Stimulated activated CD4-positive, alpha-beta T cell treated with anti-CD3 and anti-CD28 coated beads, Interleukin-1b, Interleukin-23, amount 100 ng/mL, for 24 hours (primary cell): ENCODE measurements at places on chromosomes 4 and X.

DNA sequence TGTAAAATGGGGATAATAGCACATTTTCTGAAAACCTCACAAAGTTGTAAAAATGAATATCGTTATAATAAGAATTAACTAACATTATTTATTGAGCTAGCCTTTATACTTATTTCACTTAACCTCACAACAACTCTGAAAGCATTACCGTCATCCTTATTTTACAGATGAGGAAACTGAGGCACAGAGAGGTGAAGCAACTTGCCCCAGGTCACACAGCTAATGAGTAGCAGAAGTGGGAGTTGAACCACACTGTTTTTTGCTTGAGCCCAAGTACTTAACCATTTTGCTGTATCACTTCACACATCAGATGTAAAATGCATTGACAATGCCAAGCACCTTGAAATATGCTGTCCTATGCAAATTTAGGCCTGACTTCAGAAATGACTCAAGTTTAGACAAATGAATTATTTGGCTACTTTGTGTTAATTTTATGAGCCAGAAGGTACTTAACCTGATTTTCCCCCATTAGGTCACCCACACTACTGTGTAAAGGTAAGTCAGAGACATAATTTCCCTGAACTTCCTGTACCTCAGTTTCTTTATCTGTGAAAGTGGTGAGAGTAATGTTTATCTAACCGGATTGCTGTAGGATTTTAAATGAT, 23.1 kb downstream of the CD40LG start:
- no peak for DNase-seq

GRCh38 chr4:120070196-120070595, 3.5 kb upstream of the MAD2L1 start:
- no peak for DNase-seq

- DNase-seq, result no peak
Observed at GRCh38 chrX:85964744-85965143, 82.6 kb downstream of the CHM start.

- no peak for DNase-seq
Observed at GRCh38 chr4:4668355-4669210, 126.7 kb upstream of the STX18 start.

GRCh38 chrX:108736509-108737479, at the start of gene IRS4:
Gene IRS4 (minus strand): TSS chrX:108736563.
- no peak for DNase-seq

GRCh38 chr4:110849461-110849860, 226.6 kb upstream of the PITX2 start:
- DNase-seq, result no peak

- DNase-seq, result no peak
Observed at GRCh38 chr4:54098375-54098774, 1.6 kb upstream of the GSX2 start.

- no peak for DNase-seq
Observed at GRCh38 chr4:84722720-84723119, 139.8 kb downstream of the CDS1 start.

DNA sequence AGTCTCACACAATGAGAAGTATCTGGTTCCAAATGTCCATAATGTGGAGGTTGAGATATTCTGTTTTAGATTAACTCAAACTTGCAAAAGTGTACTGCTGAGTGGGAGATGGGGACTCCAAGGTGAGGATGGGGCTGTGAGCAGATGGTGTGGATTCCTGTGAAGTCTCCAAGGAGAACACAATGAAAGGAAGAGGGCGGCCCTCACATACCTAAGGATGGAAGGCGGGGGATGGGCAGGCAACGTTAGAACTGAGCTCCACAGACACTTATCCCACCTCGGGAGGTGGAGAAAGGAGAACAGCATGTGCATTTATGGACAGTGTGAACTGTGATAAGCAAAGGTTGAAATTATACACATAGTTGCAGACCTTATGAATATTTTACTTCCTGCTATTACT, 9.9 kb upstream of the SPATA4 start:
- no peak for DNase-seq

DNA sequence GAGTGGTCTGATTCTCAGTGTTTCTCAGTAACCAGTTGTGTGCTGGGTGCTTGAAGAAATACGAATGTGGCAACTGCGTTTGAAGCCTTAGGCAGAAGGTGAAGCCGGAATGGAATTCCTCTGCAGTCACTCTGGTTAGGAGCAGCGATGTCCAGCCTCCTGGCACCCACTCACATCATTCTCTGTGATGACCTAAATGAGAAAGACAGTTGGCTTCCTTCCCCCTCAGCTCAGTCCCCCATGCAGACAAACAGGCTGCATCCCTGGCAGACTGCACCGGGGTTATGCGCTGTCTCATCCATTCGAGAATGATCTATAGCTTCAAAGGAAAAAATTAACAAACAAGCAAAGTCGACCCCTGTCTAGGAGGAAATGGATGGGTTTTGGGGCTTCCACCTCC, 170.1 kb upstream of the SCML1 start:
- no peak for DNase-seq

DNA sequence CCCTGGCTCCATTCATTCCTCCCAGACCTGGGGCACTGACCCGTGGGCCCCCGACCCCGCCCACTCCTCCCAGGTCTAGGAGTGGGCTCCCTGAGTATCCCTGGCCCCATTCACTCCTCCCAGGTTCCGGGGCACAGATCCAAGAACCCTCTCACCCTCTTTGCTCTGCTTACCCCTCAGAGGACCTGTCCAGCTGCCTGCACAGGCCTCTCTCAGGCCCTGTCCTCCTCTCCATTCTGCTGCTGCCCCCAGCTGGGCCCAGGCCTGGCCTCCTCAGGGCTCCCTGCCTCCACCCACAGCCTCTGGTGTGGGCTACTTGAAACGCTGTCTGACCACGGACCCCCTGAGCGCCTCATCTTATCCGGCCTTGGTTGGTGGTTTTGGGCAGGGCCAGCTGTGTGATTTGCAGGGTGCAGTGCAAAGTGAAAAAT, 217.7 kb upstream of the PSAPL1 start:
- no peak for DNase-seq

DNA sequence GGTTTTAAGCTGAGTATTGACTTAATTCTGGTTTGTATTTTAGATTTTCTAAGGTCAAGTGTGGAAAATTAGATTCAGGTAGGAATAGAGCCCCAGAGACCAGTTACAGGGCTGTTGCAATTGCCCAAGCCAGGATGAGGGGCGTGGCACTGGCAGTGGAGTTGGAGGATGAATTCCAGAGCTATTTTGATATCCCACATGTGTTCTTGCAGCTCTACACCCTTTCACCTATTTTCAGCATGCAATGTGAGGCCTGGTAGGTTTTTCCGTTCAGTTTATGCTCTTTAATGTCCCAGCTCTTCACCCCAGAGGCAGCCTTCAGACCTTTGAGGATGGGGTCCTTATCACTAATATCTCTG, 17.9 kb upstream of the OGT start:
- no peak for DNase-seq

DNA sequence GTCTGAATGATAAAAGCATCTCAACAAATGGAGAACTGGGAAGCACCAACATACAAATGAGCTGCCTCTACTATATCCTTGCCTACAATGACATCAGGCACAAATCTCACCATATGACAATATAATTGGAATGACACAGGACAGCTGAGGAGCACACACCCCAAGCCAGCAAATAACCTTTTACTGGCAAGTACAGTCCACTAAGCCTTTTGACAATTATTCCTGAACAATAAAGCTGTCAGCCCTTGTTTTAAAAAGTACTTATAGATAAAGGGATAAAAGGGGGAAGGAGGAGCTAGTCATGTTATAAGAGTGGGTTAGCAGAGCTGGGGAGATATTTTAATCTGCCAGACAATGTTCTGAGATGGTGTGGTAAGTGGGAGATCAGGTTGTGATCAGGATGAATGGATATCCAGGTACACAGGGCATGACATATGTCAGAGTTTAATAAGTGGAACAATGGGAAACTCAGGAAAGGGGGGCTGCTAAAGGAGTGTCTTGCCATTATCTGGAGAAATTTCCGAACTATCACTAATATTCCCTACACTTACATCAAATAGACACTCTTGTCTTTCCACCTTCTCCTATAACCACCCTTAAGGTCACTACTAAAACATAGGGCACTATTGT, 127.6 kb downstream of the GPC3 start:
- DNase-seq, result no peak

DNA sequence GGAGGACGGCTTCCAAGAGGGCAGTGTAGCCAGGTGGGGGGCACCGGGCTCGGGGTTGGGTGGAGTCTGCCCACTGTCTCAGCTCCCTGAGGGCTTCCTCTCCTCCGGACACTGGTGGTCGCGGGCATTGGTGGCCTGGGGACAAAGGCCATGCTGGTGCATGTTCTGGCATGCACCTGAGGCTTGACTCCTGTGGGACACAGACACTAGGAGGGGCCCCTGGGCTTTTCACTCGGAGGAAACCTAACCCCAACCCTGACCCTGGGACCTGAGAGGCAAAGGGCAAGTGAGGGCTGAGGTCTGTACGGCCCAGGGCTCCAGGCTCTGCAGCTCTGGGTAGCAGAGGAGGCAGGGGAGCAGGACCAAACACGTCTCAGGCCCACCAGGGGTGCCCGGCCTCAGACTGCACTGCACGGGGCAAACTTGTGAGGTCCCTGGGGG, 22.3 kb upstream of the FGFR3 start:
- DNase-seq, result no peak

- DNase-seq, result no peak
Observed at GRCh38 chr4:8682725-8683124, 90.2 kb downstream of the CPZ start.

- DNase-seq, result no peak
Observed at GRCh38 chr4:70619288-70619687, 9.3 kb upstream of the ENAM start.

DNA sequence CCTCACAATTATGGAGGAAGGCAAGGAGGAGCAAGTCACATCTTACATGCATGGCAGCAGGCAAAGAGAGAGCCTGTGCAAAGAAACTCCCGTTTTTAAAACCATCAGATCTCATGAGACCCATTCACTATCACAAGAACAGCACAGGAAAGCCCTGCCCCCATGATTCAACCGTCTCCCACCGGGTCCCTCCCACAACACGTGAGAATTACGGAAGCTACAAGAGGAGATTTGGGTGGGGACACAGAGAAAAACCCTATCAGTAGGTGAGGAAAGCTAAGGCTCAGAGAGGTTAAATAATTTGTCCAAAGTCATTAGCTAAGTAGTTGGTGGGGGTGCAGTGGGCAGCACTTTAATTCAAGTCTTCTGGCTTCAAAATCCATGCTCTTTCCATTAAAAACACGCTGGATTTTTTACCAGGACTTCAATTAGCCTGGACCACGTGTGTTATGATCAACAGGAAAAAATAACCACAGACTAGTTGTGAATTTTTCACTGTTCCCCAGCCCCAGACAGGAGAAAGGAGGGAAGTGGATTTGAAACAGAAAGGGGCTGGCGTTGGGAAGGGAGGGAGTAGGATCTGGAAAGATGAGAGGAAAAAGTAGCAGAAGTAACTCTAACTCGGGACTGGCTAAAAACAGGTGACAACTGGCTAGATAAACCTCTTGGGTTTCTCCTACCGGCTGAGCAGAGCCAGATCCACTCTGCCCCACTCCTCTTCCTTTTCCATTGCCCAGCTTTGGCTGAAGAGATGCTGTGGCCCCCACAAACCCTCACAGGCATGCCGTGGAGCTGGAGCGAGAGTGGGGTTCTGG, 986 bp downstream of the MTMR8 start:
- DNase-seq, result no peak

- no peak for DNase-seq
Observed at GRCh38 chr4:110615353-110616237, 7.3 kb downstream of the PITX2 start.

- DNase-seq, result no peak
Observed at GRCh38 chr4:17722356-17722700, 59.1 kb downstream of the FAM184B start.

DNA sequence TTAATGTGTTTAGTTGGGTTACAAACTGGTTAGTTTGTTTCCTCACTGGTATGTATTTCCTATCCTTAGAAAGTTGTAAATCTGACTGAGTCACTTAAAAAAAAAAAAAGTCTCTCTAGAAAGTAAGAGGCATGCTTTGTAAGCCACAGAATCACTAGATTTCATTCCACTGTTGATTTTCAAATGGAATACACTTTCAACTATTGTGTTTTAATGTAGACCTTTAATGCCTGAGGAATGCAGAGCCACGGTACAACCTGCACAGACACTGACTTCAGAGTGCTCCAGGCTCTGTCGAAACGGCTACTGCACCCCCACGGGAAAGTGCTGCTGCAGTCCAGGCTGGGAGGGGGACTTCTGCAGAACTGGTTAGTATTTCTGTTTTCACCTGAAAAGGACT, 88.6 kb downstream of the HHIP start:
- DNase-seq, result no peak

- no peak for DNase-seq
Observed at GRCh38 chrX:72477781-72478181, 94.9 kb downstream of the HDAC8 start.

DNA sequence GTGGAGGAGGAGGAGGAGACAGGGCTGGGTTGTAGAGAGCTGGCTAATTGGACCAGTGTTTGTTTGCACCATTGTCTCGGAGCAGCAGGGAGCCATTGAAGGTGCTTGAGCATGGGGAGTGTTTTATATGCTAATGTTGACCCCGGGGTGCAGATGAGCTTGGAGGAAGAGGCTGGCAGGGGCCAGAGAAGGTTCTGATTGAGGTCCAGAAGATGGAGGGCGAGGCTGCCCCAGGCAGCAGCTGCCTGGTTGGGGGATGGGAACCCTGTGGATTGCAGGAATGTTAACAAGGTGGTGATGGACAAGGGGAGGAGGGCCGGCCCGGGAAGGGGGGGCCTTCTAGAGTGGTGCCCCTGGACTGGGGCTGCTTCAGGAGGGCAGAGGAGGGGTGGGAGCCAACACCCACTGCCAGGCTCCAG, 18.0 kb downstream of the DOK7 start:
- DNase-seq, result no peak

GRCh38 chr4:8274765-8275547, 5.4 kb downstream of the HTRA3 start:
- DNase-seq, result no peak

DNA sequence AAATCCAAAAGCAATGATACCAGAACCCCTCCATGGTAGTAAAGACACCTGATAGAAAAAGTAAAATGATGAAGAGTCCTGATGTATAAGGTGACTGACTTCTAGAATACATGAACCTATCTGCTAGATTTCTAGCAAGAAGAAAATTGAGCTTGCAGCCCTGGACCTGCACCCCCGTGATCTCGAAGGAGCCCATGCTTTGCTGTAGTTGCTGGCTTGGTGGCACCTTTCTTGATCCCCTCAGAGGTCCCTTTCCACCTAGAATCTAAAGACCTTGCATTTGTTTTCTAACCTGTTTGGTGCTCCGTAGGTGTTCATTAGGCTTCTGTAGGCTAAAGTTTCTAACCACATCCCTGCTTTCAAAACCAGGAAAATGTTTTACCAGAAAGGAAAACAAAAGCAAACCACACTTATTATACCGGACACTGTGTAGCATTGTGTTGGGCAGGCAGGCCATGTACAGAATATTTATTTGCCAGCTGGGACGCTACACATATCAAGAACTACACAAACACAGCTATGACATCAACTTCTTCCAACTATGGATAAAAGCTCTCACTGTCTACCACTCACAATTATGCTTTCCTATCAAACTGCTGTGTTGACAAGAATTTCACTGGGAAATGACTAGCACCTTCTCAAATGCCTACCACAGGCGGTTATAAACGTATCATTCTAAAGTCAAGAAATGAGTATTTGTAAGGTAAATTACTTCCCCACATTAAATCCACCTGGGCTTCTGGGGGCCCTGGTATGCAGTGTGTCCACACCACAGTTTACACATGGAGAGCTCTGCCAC, 316.2 kb downstream of the UNC5C start:
- DNase-seq, result no peak

GRCh38 chr4:34861666-34862065, 1382.6 kb downstream of the ARAP2 start:
- no peak for DNase-seq

GRCh38 chr4:141120036-141120593, 13.2 kb downstream of the RNF150 start:
- no peak for DNase-seq
